NCI-H510A treated with DMSO at 0.1 percent for 48 hours (cell line): ENCODE measurements at places on chromosomes 7 and 10.

- DNase-seq, result peak; percentile 62
These were observed 41.6 kb upstream of the LYZL2 start for GRCh38 chr10:30671026-30671616.

DNA sequence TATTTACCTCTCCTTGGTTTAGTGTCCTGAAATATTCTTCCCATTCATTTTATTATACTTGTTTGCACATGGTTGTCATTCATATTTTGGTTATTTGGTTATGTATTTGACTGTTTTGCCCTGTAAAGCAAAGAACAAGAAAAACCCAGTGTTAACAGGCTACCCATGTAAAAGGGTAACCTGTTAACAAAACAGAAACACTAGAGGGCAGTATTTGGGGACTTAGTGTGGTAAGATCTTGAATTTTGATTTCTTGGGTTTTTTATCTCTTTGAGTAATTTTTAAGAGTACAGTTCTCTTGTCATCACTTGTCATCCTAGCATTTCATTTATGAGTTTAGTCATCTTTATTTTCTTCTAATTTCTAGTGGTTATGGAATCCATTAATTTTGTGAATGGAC, 51.3 kb downstream of the POLL start:
- DNase-seq, result peak; percentile 12

GRCh38 chr7:134954197-134955082, 31.9 kb upstream of the AGBL3 start:
- peak; percentile 23 for DNase-seq

- DNase-seq, result no peak
These were observed 156.2 kb upstream of the FRMD4A start for GRCh38 chr10:14486777-14487487.

DNA sequence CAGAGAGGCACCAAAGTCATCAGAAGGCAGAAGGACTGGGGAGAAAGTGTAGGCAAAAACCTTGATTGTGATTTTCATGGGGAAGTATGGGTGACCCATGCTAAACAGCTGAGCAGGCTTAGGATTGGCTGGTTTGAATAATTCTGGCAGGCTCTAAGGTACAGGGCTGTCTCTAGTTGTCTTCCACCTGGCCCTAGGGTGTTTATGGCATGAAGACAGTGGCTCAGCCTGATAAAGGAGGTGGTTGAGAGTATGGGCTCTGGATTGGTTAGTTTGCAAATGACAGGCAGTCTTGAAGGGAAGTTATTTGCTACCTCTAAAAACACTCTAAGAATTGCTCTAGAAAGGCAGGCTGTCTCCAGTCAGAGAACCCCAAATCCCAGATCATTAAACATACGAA, 100.3 kb downstream of the STRA8 start:
- no peak for DNase-seq

DNA sequence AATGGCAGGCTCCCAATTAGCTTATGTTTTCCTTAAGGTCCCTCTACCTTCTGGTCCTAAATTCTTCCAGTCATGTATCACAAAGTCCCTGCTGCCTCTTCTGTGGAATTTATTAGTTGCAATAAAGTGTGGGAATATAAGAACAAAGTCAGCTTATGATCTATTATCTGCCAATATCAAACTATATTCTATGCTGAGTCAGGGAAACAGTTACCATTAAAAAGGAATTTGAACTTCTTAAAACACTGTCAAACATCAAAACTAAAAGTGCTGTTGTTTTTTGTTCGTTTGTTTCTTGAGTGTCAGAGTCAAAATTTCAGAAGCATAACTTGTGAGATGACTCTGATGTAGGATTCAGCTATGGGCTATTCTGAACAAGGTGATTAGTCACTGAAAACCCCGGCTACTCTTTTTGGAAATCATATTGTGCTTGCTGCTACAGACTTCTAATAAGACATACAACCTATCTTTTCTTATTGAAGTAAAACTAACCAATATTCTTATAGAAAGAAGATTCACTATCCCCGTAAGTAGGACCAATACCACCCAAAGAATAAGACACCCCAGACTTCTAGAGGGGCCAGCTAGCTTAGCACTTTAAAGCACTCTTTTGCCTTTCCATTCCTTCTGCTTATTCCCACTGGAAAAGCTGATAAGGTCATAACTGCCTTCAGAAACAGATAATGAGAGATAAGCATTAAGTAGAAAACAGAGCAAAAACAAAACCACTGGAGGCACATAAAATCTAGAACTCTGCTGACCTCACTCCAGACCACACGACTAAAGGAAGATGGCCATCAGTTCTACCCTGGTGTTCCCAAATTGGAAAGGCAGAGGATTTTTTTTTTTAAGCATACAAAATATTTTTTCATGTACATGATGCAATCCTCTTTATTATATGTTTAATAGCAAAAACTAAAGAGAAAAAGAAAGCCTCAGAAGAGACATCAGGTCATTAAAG, 370.6 kb downstream of the PARD3 start:
- DNase-seq, result no peak

- DNase-seq, result no peak
These were observed 479.7 kb downstream of the ATRNL1 start for GRCh38 chr10:115572740-115573455.

- no peak for DNase-seq
These were observed 163.1 kb downstream of the PRKCQ start for GRCh38 chr10:6416892-6417512.

DNA sequence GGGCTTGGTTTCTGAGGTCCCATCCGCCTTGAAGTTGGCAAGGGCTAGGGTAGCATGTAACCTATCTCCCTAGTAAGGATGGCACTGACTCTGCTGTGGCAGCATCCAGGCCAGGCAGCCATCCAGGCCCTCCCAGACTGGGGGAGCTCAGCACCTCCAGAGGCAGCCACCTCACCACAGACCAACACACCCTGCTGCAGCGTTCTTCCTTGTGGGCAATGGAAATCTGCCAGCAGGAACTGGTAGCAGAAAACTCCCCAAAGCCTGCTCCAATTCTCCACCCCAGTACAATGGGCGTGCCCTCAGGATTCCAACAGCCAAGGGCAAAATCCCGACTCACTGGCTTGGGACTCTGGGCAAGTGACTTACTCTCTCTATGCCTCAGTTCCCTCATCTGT, 27.5 kb downstream of the DLG5 start:
- no peak for DNase-seq

DNA sequence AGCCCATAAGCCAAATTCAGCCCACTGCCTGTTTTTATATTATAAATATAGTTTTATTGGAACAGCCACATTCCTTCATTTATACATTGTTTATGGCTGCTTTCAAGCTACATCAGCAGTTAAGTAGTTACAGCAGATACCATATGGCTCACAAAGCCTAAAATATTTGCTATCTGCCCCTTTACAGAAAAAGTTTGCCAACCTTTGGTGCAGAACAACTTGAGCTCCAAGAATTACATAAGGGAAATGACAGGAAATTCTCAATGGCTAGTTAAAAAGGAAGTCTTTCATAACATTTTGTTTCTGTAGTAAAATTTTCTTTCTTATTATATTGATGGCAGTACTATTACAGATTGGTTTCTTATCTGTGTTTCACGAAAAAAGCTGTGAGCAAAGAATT, 59.3 kb downstream of the COL28A1 start:
- no peak for DNase-seq

- DNase-seq, result peak; percentile 97
These were observed 20.9 kb downstream of the MYOF start for GRCh38 chr10:93461109-93461806.

DNA sequence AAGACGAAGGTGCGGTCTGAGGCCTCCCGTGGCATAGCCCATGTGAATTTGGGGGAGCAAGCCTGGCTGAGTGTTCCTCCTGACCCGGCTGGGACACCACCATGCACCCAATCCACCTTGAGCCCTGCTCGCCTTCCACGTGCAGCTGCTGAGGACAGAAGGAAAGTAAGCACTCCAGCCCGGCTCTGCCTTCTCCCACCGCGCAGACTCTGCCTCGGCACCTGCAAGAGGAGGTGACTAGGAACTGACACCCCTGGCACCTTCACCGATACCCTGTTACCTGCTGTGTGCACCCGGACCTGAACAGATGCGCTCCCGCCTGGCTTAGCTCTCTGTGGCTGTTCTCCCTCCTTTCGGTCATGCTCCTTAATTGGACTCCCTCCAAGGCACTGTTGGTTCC, 57.0 kb upstream of the OPN4 start:
- no peak for DNase-seq

GRCh38 chr7:24932815-24933214, 47.2 kb downstream of the OSBPL3 start:
- no peak for DNase-seq

GRCh38 chr7:74441801-74442200, 11.9 kb upstream of the GTF2IRD1 start:
- no peak for DNase-seq

DNA sequence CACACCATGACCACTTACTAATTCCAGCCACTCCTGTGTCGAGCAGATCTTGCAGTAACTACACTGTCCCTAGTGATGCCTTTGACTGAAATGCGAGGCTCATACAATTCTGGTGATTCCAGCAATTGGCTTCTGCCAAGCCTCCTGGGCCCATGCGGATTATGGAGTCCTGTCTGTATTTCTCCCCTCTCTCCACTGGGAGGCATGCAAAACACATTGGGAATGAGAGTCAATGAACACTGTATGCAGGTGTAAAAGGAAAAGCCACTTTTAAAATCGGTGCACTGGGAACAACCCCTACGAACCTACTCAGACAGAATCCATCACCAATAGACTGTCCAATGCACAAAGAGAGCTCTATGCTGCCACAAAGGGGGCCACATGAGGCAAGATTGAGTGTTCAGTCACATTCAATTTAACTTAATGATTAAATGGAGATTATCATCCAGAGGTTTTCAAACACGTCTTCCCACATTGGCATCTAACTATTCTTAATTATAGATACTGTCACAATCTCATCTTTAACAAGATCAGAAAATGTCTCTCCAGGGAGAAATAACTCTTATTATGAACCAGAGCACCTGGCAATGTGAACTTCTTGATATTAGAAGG, 550.6 kb downstream of the GLRX3 start:
- peak; percentile 0 for DNase-seq

- no peak for DNase-seq
These were observed 101.4 kb downstream of the RELN start for GRCh38 chr7:103887853-103888602.

- DNase-seq, result no peak
These were observed 1.9 kb downstream of the TSPAN33 start for GRCh38 chr7:129146237-129146979.

GRCh38 chr7:1863091-1863900, 193.2 kb downstream of the ELFN1 start:
- DNase-seq, result no peak
